ENCODE measurements at places on chromosomes 7 and 10.

DNA sequence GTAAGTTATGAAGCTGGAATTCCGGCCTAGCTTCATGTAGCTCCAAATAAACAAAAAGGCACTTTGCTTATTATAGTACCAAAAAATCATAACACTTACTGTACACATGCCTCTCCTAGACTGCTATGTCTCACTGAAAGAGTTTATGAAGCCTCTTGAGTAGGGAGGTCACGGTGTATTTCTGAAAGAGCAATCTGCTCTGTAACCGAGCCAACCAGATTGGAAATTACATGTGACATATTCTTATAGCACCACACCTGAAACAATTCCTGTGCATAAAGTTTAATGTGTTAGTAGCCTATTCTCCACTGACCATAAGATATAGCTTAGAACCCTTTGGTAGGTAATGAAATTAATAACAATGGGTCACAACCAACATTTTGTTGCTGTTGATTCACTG lies 1.3 kb upstream of the FAM3C start:
- DNase-seq, result no peak

- no peak for DNase-seq
Measured at GRCh38 chr10:11252887-11253286, 235.2 kb downstream of the CELF2 start.

- DNase-seq, result no peak
Measured at GRCh38 chr7:25770235-25770634, 381.8 kb upstream of the NFE2L3 start.

GRCh38 chr10:79241990-79242619 lies 105.2 kb upstream of the PPIF start:
- DNase-seq, result no peak

GRCh38 chr10:116892907-116893685 lies 43.8 kb downstream of the ENO4 start:
- no peak for DNase-seq

DNA sequence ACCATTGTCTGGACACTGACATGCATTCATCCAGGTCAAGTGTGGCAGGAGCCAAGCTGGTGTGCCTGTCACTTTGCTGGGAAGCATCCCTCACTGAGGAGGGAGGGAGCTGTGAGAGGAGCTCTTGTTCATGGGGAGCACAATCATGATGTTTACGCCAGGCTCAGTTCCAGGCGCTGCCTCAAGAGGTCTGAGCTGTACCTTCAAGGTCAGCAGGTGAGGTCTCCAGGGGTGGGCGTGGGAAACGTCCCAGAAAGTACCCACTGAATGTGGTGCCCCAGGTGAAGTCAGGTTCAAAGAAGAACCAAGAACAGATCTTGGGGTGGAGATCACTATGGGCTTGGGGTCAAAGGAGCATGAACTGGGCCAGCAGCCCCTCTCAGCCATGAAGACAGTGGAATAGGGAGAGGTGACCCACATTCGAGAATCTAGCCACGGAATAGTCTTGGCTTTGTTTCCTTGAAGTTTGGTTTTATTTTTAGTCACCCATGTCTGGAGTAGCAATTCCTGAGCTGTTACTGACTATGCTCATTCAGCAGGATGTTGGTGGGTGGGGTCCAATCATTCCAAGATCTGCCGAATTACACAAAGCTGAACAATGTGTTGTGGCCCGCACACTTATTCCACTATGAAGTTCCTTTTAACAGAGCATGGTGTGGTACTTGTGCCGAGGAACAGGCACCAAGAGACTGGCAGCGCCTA lies 29.3 kb downstream of the NPS start:
- DNase-seq, result no peak

GRCh38 chr10:91077549-91078071 lies 142.9 kb upstream of the PCGF5 start:
- no peak for DNase-seq

DNA sequence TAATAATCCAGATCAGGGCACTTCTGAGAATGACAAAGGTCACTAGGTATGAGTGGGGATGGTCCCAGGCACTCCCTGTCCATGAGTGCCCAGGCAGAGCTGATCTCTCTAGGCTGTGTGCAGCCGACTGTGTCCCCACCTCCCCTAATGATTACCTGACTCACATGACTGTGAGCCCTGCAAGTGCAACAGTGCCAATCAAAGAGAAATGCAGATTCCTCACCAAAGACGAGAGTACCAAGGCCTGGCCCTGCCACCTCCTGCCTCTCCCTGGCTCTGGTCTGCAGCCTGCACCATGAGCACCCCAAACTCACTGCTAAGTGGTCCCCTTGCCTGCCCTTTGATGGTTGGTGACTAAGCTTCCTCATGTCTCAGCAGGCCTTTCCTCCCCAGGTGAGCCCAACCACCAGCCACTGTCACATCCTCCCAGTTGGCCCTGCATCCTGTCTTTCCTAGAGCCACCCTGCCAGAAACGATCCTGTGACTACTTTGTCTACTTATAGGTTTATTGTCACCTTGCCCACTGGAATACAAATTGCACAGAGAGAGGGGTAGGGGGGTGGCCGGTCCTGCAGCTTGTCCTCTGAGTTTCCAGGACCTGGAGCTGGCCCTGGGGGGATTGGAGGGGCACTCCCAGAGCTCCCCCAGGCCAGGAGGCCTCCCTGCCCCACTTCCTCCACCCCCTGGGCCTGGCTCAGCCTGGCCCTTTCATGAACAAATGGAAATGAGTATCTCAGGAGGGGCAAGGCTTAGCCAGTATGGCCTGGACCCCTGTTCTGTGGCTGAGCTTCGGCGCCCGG lies 22.4 kb upstream of the GDF10 start:
- no peak for DNase-seq

- no peak for DNase-seq
Measured at GRCh38 chr10:2731940-2732339, 335.4 kb upstream of the PFKP start.

DNA sequence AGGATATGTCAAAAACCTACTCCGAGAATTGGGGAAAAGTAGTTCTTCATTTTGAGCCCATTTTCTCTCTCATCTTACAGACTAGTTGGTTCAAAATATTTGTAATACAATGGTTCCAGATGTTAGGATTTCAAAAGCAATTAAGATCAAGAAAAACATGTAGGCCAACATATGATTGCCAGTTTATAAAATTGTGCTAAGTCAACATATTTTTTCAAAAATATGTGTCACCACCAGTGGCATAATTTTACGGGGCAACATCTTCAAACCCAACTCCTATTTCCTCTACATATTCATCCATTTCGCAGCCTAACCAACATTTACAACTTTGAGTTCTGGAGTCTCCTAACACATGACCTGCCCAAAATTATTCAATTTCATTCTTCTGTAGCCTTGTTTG lies 514.5 kb upstream of the TPK1 start:
- DNase-seq, result no peak

DNA sequence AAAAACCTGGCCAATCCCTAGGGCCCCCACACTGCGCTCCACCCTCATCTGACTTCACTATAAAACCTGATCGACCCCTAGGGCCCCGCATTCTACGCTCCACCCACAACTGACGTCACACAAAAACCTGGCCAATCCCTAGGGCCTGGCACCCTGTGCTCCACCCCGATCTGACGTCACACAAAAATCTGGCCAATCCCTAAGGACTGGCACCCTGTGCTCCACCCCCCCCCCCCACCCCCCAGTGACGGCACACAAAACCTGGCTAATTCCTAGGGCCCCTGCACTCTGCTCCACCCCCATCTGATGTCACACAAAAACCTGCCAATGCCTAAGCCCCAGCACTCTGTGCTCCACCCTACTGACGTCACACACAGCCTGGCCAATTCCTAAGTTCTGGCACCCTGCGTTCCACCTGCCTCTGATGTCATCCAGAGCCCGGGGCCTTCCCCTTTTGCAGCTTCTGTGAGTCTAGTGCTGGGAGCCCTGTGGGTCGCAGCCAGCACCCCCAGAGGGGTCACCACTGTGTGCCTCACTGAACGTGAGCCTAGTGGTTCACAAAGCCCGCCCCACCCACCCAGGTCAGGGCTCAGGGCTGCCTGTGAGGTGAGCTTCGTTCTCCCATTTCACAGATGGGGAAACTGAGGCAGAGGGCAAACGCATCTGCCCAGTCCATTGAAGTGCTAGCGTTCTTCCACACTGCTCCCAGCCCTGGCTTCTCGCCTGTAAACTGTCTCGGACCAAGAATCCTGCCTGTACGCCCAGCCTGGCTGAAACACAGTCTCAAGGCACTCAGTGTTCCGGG lies 40.6 kb downstream of the MICALL2 start:
- no peak for DNase-seq

DNA sequence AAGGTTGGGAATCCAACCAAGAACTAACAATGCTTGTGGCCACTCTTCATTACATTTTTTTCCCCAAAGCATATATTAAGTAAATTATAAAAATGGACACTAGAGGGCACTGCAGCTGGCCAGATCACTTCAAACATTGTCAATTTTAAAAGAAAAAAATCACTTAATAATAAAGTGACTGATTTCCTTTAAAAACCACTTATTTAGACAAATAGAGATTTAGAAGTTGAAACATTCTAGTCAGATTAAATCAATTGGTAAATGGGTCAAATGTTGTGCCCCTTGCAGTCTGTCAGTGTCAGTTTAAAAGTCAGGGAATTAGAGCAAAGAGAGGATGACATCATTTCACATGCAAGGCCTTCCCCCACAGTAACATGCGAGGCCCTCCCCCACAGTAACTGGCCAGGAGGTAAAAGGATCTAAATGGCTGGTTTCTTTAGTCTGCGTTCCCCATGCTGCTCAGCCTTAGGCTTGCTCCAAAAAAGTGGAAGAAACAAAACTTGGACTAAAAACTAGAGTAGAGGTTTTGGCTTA lies 177.9 kb downstream of the SKAP2 start:
- DNase-seq, result no peak

DNA sequence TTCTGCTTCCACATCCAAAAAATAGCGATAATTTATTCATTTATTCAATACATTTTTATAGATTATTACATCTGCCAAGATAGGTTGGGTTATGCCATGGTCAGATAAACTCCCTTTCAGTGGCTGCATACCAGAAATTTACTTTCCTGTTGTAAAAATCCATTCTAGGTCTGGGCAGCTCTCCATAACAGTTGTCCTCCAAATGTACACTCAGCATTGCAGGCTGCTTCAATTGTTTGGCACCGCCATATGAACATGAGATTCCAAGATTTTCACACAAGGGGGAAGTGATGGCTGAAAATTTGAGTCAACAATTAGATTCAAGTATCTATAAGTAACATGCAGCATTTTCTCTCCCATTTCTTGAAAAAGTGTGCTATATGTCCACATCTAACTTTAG lies 568.7 kb downstream of the ETV1 start:
- DNase-seq, result no peak

DNA sequence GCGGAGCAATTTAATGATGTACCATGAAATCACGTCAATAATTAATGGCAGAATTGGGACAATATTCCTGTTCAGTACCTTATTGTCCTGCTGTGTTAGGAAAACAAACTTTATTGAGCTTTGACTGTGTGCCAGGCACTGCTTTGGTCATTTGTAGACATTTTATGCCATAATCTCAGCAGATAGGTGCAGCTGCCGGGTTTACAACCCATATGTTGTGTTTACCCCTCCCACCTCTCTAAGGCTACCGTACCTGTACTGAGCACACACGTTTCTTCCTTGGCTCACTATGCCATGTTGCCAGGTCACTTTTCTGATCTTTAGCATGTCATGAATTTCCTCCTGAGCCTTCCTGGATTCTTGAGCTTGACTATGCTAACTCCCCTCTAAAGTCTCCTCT lies 422.2 kb downstream of the PHTF2 start:
- no peak for DNase-seq

DNA sequence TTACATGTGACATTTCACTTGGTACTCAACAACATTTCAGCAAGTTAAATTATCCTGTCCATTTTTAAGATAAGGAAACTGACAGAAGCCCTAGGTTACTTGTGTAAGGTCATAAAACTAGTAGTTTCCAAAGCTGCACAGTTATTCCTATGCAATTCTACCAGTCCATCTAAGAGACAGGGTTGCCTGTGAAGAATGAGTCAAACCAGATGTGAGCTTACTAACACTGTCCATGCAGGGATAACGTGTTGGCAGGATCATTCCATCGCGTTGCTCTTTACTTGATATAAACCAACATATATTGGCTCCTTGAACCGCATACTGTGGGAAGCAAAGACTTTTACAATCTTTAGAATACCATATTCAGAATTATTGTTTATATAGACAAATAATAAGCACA lies 280.9 kb upstream of the HGF start:
- no peak for DNase-seq

DNA sequence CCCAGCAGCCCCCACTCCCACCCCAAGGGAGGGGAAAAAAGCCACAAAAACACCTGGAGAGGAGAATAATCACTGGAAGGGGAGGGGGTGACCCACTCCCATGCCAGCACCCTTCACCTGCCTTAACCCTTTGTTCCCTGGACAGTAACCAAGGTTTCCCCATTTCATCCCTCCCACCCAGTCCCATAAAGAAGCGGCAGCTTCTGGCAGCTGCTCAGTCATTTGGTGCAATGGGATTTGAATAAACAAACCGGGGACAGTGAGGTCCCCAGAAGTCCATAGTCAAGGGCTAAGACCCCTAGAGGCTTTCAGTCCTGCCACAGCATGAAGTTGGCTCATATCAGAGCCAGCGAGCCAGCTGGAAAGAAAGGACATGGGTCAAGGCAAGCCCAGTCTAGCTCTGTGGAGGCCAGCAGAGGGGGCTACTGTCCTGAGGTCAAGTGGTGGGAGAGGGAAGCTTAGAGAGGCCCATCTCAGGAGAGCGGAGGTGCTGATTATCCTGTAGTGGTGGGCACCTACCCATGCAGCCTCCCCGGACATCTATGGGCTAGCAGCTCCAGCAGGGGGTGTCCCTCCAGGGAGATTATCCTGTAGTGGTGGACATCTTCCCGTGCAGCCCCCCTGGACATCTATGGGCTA lies 58.9 kb upstream of the LBX1 start:
- no peak for DNase-seq

DNA sequence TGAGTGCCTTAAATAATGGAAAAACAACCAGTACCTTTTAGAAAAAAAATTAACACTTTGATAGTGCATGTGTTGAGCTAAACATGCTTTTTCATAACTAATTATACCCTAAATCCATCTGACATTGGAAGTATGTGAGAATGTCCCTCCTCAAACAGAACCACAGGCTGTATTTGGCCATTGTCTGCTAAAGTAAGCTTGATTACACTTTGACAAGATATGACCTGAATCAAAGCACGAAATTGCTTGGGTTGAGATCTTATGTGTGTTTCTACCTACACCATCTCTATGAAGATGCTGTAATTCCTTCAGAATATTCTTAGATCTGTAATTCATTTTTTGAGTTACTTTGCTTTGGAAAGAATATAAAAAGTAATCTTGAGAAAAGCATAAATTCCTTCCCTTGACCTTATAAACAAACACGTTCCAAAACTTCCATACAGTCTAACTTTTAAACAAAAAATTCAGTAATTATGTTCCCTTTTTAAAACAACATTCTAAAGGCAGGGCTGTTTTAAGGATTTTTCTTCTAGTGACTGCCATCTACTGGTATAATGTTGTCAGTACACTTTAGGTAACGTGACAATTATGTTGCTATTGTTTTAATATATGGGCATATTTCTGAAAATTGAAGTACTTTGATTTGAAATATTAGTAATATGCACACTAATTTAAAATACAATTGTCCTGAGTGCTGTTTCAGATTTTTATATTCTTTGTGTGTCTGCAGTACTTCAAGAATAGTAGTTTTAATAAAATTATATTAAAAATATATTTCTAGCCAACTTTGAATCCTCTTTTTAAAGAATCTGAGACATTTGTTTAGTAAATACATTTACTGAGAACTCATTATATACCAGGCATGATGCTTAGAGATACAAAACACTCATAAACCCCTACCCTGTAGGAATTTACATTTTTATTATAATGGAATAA lies 20.9 kb downstream of the CD36 start:
- DNase-seq, result no peak

GRCh38 chr7:70512761-70513160 lies 619.2 kb upstream of the GALNT17 start:
- no peak for DNase-seq
